ENCODE measurements at places on chromosomes 4 and X.

DNA sequence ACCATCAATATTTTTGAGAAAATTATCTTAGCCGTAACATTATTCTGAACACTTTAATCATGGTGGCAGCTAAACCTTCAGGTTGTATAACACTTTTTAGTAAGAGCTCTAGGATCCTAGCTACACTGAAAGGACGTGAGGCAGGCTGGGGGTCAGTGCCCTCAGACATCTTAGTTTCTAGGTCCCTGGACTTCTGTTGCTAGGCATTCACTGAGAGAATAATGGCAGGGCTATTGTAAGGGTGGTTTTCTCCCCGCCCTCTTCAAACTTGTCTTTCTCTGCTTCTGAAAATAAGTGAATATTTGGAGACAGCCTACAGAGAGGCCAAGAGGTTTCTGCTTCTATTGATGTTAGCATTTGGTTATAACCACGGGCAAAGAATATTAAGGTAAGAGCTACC is 15.4 kb upstream of the MMRN1 start:
- DNase-seq = no peak

DNA sequence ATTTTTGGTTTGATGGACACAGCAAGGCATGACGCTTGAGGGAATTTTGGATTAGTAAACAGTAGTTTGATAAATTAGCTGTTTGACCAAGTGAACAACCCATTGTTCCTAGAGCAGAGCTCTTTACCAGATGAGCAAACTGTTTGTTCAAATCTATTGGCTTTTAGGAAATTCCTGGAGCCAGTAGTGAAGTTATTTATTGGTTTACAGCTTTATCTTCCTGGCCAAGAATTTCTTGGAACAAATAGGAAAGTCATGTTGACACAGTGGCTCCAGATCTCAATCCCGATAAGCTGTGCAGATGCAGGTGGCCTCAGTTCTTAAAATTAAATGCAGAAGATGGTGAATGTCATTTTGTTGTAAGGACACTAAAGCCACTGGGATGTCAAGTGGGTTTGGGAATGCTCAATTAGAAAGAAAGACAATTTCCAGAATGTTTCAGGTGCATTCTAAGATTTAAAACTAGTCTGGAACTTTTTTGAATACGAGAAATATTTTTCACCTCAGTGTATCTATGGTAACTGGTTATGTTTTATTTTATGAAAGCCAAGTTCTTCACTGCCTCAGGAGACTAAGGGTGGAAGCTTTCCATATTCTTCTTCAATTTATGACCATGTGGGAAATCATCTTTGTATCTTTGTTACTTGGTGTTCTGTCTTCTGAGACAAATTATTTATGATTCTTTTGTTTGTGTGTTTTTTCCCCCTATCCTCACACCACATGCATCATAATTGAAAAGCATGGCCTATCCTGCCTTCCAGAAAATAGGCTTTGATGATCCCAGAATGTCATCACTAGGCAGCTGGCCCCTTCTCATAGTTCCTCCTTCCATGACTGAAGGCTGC is 554.5 kb downstream of the STIM2 start:
- no peak for DNase-seq

- no peak for DNase-seq
Observed at GRCh38 chr4:48909697-48910096, 3.1 kb upstream of the OCIAD2 start.

DNA sequence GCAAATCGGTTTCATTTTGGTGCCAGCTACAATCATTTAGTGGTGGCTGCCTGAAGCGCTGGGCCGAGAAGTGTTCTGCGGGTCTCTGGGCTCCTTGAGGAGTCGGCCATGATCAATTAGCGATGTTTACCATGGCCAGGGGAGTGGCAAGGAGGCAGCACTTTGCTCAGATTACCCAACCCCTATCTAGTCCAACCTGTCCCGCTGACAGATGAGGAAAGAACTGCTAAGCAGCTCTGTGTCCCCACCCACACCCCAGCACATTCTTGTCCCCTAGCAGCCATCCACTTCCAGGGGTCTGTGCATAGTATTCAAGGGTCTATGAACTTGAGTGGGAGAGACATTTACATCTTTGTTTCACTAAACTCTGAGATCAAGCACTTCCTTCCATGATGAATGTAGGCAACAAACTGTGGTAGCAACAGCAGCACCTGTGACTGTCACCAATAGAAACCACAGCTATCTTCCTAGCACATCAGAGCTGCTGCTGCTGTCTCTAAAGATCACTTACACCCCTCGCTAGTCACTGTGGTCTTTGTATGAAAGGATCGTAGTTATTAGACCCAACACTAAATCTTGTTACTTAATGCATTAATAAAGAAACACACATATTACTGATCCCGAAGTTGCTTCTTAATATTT is 331.6 kb downstream of the BCOR start:
- DNase-seq = no peak
